Adrenal gland (tissue), 19 donors: ENCODE measurements at places on chromosomes 12 and 14.

- DNase-seq, result no peak
These were observed 411.4 kb upstream of the LMO3 start for GRCh38 chr12:17017402-17017801.

GRCh38 chr14:49134940-49135339 is 451.2 kb downstream of the RPS29 start:
- peak; percentile 3 for DNase-seq

GRCh38 chr12:14058717-14059116 is 77.3 kb upstream of the GRIN2B start:
- no peak for DNase-seq

GRCh38 chr12:68378872-68379606 is 46.9 kb upstream of the MDM1 start:
- DNase-seq, result no peak

DNA sequence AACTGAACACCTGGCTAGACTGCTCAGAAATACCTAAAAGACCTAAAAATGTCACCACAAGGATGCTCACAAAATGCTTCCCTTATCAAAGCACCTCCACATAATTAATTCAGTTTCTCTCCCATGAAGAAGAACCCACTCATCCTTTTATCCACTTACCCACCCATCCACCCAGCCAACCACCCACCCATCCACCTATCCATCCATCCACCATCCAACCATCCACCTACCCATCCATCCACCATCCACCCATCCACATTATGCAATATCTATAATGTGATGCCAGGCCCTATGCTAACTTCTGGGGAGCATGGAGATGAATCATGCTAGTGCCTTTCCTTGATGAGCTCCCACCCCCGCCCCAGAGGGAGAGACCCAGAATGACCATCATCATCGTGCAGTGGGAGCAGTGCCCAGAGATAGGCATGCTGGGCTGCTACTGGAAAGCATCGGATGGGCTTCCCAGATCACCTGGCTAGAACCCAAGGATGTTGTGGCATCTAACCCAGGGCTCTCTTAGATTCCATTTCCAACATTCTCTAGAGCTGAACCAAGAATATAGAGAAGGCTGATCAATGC is 166.6 kb downstream of the TTC7B start:
- no peak for DNase-seq

DNA sequence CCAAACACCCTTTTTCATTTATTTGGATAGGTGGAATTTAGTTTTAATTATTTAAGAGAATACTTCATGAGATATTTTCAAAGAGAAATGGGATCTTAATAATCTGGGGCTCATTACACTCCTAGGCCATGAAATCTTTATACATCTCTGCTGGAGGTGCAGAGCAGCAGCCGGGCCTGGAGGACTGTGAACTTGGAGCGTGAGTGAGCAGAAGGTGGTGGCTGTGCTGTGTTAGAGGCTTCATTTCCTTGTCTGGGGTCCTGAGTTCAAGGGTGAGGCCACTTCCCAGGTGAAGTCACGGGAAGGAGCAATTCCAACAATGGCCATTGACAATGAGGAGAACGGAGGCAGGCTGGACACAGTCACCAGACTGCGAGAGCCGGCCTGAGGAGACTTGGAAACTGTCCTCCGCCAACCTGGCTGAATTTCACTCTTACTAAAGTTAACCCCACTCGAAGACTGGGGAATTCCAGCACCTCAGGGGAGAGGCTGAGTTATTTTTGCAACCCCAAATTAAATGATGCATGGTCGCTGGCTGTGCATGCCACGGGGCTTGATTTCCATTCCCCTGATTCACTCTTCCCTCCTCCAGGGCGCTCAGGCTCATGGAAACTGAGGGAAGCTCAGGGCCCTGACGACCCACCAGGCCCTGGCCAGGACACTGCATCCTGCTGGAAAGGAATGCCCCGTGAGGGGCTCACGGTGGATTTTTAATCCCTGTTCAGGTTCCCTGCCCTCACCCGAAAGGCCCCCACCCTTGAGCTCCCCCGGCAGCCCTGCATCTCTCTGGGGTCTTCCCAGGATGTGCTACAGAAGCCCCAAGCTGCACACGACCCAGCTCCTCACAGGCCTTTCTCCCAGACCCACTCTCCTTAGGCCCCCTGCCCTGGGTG is 22.6 kb upstream of the TRAF3 start:
- no peak for DNase-seq

GRCh38 chr14:104753528-104754212 is 723 bp downstream of the SIVA1 start:
- peak; percentile 37 for DNase-seq

GRCh38 chr14:70585231-70585630 is 15.2 kb downstream of the MED6 start:
- no peak for DNase-seq

DNA sequence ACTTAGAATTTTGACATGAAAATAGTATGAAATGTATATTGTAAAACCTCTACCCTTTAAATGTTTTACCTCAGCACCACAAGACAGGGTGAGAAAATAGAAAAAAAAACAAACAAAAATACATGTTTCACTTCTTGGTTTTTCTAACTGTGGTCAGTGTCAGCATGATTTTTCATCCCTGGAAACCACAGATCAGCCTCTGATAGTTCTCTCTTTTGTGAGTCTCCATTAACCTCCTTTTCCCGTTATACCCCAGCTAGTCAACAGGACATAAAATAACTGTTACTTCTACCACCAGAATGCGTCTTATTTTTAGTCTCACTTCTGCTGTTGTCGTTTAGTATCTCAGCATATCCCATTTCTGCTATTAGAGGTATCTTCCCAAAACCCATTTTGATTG is 48.3 kb upstream of the KCNMB4 start:
- no peak for DNase-seq

DNA sequence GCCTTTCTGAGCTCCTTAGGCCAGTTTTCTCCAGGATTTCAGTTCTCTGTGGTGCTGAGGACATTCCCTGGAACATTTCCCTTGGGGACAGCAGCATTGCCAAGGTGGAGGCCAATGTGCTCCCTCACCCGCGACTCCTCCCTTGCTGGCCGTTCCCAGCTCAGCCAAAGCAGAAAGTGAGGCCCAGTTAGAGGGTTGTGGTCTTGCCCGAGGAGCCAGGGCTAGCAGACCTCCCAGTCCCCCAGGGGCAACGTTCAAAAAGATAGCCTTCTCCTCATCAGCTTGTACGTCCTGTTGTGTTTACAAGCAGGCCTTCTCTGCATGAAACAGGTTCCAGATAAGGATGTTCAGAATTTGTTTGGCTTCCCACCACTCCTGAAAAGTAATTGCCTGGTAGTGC is 78.4 kb downstream of the SSPN start:
- no peak for DNase-seq

- DNase-seq, result no peak
These were observed 104.9 kb downstream of the ATP23 start for GRCh38 chr12:58046271-58046670.

DNA sequence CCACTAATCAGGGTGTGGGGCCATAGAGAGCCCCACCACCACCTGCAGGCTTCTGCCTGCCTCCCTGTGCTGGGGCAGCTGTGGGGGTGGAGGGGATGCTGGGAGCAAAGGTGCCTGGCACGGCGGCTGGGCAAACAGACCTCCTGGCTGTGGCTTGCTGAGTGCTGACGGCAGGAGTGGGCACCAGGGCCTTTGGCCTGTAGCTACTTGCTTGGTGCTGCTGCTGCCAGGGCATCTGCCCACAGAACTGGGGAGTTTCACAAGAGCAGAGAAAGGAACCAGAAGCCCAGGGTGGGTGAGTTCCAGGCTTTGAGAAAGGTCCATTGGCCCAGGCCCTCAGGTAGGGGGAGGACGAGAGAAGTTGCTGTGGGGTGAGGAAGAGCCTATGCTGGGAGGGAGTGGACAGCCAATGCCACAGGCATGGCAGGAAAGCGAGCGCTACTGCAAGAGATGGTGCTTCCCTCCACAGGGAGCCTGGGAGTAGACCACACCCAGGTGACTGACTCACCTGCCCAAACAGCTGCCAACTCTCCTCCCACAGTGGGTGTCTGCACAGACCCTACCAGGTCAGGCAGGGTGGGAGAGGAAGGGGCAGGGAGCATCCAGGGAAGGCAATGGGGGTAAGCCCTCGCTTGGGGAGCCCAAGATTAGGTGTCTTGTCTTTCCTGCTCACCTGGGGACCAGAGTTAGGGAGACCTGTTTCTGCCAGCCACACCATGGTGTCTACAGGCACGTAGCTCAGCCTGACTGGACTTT is 39.0 kb upstream of the HDAC7 start:
- no peak for DNase-seq

GRCh38 chr14:101367421-101368261 is 193.7 kb upstream of the DIO3 start:
- DNase-seq, result no peak

- no peak for DNase-seq
These were observed 192.2 kb downstream of the TMTC3 start for GRCh38 chr12:88334271-88334670.

- DNase-seq, result no peak
These were observed 54.3 kb downstream of the PRMT8 start for GRCh38 chr12:3545121-3545796.

- DNase-seq, result no peak
These were observed 72.4 kb upstream of the STAC3 start for GRCh38 chr12:57323416-57323815.

DNA sequence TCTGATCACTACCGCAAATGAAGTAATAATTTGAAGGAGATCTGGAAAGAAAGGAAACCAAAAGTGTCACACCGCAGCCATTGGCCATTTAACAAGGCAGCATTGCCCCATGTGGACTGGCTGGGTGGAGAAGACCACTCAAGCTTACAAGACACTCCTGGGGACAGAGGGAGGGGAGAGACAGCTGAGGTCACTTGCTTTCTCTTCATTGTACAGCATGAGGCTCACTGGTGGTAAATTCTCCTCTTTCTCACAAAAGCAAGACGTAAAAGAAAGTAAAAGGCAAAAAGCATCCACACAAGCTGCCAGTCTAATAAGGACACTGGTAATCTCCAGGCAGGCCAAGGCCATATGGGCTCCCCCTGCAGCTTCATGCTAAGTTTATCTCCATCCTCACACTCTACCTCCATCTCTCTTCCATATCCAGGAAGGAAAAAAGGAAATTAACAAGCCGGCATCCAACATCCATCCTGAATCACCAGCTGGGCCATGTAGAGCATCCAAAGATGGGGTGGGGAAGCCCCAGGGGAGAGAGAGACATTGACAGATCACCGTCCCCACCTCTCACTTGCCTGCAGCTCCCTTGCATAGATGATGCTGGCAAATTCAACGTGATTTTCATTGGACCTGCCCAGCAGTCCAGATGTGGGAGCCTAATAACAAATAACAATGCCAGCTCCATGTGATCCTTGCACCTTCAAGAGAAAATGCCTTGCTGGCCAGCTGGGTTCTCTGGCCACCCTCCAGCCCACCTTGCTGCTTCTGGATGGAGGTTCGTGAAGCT is 100.6 kb downstream of the DPF3 start:
- DNase-seq, result no peak

DNA sequence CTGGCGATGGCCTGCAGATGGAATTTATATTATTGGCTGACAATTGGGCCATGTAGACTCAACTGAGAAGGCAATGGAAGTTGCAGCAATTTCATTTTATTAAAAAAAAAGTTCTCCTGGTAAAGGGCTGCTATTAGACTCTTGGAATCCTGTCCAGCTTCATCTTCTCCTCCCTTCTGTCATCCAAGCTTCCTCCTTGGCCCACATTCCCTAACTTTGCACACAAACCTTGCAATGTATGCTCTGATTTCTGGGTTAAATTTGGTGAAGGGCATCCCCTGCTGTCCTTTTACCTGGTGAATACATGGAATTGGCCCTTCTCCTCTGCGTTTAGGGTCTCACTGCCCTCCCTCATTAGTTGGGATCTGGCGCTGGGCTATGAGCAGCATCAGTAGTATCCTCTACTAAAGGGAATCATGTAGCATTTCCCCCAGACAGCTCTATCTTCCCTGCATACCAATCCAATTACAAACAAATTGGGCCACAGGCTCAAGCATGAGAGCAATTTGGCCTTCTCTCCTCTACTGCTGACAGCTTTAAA is 336.9 kb downstream of the BMP4 start:
- DNase-seq, result no peak

DNA sequence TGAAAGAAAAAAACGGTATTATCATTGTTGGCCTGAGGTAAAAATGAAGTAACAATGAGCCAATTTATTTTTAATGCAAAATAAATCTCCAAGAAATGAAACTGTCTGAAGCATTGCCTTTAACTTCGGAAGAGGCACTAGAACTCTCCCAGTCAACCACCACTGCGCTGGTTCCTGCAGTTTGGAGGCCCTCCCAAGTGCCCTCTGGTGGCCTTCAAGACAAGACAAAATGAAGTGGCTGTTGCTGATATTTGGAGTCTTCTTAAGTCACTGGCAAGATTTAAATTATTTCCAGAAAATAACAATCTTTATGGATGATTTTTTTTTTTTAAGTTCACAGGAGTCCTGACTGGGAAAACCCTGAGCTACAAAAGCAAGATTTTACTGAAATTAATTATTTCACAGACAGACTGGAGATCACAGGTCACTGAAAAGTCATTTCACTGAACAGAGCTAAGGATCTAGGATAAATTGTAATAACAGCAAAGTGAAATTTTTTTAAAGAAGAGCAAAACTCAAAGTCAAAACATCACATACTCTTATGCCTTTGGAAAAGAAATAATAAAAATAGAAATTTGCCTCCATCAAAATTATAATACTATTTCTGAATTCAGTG is 58.2 kb downstream of the DICER1 start:
- peak; percentile 68 for DNase-seq

DNA sequence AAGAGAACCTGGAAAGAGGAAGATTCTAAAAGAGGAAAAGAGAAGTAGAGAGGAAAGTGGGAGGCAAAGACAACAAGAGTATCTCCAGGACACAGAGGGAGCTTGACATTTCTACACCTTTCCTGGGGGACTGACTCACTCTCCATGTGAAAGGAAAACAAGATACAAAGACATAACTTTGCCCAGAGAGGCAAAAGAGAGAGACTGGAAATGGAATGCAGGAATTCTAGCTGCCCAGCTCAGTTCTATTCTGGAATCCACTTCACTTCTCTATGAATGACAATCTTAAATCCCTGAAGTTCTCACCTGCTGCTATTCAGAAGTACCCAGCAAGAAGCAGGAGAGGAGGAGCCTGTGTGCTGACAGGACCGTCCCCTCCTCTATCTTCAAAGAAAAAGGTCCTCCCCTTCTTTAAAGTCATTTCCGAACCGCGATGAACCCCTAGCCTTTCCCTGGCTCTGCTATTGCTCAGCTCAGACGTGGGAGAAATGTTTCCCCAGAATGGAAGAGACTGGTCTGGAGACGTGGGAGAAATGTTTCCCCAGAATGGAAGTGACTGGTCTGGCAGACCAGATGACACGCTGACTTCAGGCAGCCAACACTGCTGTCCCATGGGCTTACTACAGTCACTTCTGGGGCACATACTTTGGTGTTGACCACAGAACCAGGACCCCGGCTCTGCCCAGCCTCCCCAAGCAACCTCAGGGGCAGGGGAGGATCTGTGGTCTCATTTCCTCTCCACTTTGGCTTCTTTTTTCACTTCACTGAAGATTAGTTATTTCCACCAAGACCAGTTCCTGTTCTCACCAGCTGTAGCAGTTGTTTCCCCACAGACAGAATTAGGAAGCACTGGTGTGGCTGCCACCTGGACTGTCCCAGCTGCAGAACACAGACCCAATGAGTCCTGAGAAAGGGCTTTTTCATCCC is 8.3 kb downstream of the FMNL3 start:
- DNase-seq, result no peak

GRCh38 chr14:93081876-93082570 is 33.7 kb downstream of the ITPK1 start:
- no peak for DNase-seq
